ENCODE measurements at places on chromosomes 6 and 20. TPM values are rescaled to one million over a fixed set of nuclear protein-coding genes. Genes with fewer than 3 reads are reported as not detected.

- H3K4me3 ChIP-seq, result no peak overlapping the region
- no peaks in the 10 kb centered on the region for H3K27me3 ChIP-seq
- H3K4me1 ChIP-seq, result peaks cover 6% of the 10 kb centered on the region
Measured at GRCh38 chr20:23397961-23398360, 23.3 kb downstream of the NAPB start.

DNA sequence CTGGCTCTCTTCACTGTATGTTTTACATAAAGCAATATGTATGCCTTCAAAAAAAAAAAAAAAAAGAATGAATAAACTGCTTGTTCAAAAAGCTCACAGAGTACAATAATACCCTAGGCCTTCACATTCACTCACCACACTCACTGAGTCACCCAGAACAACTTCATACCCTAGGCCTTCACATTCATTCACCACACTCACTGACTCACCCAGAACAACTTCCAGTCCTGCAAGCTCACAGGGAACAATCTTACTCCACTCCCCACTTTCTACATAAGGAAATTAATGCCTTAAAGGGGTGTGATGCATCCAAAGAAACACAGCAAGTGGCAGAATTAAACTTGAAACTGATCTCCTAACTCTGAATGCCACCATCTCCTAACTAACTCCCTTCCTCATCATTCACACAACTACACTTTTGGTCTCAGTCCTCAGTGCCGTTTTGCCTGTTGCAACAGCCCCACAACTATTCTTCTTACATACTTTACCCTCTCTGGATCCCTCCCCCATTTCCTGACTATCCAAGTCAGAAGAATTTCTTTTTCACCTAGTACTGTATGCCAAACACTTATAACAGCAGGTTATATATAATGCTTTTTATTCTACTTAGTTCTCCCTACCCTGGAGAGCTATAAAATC is 34.2 kb downstream of the NHSL1 start:
- H3K27me3 ChIP-seq, result no peaks in the 10 kb centered on the region
- peaks cover 15% of the 10 kb centered on the region for H3K36me3 ChIP-seq
- peak overlapping the region; percentile 56 for H3K27ac ChIP-seq
- H3K4me3 ChIP-seq, result no peak overlapping the region

- no peaks in the 10 kb centered on the region for H3K36me3 ChIP-seq
- peaks cover 5% of the 10 kb centered on the region for H3K4me1 ChIP-seq
- DNase-seq, result peak; percentile 49
- no peaks in the 10 kb centered on the region for H3K27me3 ChIP-seq
- peak overlapping the region; percentile 77 for H3K27ac ChIP-seq
Measured at GRCh38 chr6:130019326-130020072, 1.1 kb downstream of the L3MBTL3 start.

Gene NKAIN4
- polyA plus RNA-seq, result 0.28 TPM

GRCh38 chr6:157080986-157081391 is 242.3 kb downstream of the TMEM242 start:
- H3K4me1 ChIP-seq, result no peaks in the 10 kb centered on the region
- H3K4me3 ChIP-seq, result no peak overlapping the region
- H3K36me3 ChIP-seq, result peaks cover 15% of the 10 kb centered on the region

- H3K27ac ChIP-seq, result no peak overlapping the region
- no peaks in the 10 kb centered on the region for H3K4me1 ChIP-seq
- H3K36me3 ChIP-seq, result no peaks in the 10 kb centered on the region
- H3K4me3 ChIP-seq, result no peak overlapping the region
- no peak for DNase-seq
Measured at GRCh38 chr6:21628160-21628559, 34.6 kb downstream of the SOX4 start.

GRCh38 chr6:71107911-71108420 is 151.1 kb upstream of the B3GAT2 start:
- no peak for DNase-seq
- H3K4me3 ChIP-seq, result no peak overlapping the region
- no peak overlapping the region for H3K27ac ChIP-seq
- H3K36me3 ChIP-seq, result no peaks in the 10 kb centered on the region
- peaks cover 11% of the 10 kb centered on the region for H3K4me1 ChIP-seq

- no peak overlapping the region for H3K4me3 ChIP-seq
- no peaks in the 10 kb centered on the region for H3K27me3 ChIP-seq
- no peak for DNase-seq
- no peaks in the 10 kb centered on the region for H3K4me1 ChIP-seq
- no peak overlapping the region for H3K27ac ChIP-seq
- no peaks in the 10 kb centered on the region for H3K36me3 ChIP-seq
Measured at GRCh38 chr6:123027408-123027807, 31.4 kb downstream of the CLVS2 start.

Gene MCHR2
- polyA plus RNA-seq, result not detected

Gene AP5S1
- 10.4 TPM for polyA plus RNA-seq

GRCh38 chr6:142935553-142936517 is 9.1 kb downstream of the HIVEP2 start:
- H3K4me3 ChIP-seq, result no peak overlapping the region
- peaks cover 36% of the 10 kb centered on the region for H3K4me1 ChIP-seq
- H3K36me3 ChIP-seq, result no peaks in the 10 kb centered on the region
- no peaks in the 10 kb centered on the region for H3K27me3 ChIP-seq
- peak overlapping the region; percentile 5 for H3K27ac ChIP-seq

DNA sequence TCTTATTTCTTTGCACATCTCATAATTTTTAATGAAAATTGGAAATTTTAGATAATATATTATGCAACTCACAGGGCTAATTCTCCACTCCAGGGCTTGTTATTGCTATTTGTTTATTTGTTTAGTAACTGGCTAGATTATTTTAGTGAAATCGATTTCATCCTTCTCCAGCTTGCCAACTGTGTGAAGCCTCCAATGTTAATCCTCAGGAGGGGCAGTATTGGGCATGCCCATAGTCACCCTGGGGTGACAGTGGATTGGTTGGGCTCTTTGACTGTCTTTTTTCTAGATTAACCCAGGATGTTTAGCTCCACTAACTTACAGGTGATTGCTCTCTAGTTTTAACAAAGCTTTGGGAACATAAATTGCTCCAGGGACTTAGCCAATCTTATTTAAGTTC is 450.1 kb downstream of the BMP2 start:
- DNase-seq, result no peak
- H3K4me3 ChIP-seq, result no peak overlapping the region
- no peaks in the 10 kb centered on the region for H3K4me1 ChIP-seq
- no peaks in the 10 kb centered on the region for H3K27me3 ChIP-seq
- no peaks in the 10 kb centered on the region for H3K36me3 ChIP-seq
- H3K27ac ChIP-seq, result no peak overlapping the region

DNA sequence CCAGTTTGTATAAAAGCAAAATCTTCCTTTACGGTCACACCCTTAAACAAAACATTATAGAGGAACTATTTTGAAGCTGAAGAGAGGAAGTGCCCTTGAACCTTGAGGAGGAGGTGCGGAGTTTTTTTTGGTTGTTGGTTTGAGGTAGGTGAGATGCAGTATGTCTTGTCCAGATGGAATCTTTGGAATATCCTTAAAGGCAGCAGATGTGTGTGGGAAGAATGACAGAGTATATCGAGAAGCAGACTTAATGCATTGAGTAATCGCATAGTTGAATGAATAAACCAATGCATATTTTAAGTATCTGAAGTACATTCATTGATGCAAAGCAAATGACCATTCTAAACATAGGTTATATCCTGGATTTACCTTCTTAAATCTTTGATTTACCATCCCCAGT is 49.9 kb downstream of the AIG1 start:
- H3K36me3 ChIP-seq, result no peaks in the 10 kb centered on the region
- peaks cover 3% of the 10 kb centered on the region for H3K4me1 ChIP-seq
- no peak overlapping the region for H3K27ac ChIP-seq
- H3K27me3 ChIP-seq, result no peaks in the 10 kb centered on the region
- no peak overlapping the region for H3K4me3 ChIP-seq
- no peak for DNase-seq

Gene PEX3
- 7.1 TPM for polyA plus RNA-seq

DNA sequence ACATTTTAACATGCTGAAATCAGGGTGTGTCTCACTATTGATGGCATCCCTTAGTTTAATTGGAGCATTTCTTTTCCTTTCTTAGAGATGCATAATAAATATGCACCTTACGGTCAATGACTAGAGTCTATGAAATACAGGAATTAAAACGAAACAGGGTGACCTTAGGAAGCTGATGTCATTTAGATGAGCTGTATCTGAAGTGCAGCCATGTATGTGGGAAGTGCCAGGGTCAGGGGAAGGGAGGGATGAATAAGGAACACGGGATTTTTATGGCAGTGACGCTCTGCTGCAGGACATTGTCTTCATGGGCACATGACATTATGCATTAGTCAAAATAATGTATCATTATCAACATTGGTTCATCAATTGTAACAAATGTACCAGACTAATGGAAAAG is 84.0 kb downstream of the AGPAT4 start:
- no peaks in the 10 kb centered on the region for H3K4me1 ChIP-seq
- no peak overlapping the region for H3K4me3 ChIP-seq
- H3K27ac ChIP-seq, result no peak overlapping the region
- H3K36me3 ChIP-seq, result no peaks in the 10 kb centered on the region
- DNase-seq, result no peak
- H3K27me3 ChIP-seq, result no peaks in the 10 kb centered on the region

Gene GCNT2
- polyA plus RNA-seq, result 11.6 TPM

GRCh38 chr20:38674765-38675133 is 49.5 kb upstream of the SLC32A1 start:
- H3K27me3 ChIP-seq, result peaks cover 66% of the 10 kb centered on the region
- no peak overlapping the region for H3K27ac ChIP-seq
- no peak for DNase-seq
- no peaks in the 10 kb centered on the region for H3K36me3 ChIP-seq
- peaks cover 5% of the 10 kb centered on the region for H3K4me1 ChIP-seq
- H3K4me3 ChIP-seq, result peak overlapping the region; percentile 54

Gene HLA-DOA
- polyA plus RNA-seq, result 0.92 TPM

DNA sequence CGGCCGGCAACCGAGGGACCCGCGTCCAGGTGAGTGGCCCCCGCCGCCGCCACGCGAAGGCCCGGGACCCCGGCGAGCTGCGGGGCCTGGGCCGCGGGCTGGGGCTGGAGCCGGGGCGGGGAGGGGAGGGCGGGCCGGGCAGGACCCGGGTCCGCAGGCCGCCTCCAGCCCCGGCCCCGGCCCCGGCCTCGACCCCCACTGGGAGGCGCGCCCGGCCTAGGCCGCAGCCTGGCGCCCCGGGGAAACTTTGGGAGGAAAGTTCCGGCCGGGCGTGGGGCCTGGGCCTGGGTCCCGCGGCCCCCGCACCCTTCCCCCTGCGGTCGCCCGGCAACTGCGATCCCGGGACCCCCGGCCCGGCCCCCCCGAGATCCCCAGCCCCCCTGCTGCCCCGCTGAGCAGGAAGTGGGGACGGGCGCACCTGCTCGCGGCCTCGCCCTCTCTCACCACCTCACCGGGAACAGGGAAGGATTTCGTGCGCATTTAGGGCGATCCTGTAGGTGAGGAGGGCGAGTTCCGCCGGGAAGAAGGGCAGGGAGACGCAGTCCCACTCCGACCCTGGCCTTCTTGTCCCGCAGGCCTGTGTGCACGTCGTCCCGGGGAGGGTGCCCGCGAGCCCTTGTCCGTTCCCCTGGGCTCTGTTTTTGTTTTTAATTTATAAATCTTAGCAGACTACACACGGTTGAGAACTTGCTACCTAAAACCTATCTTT is 402 bp downstream of the OSBPL2 start:
- peaks cover 15% of the 10 kb centered on the region for H3K36me3 ChIP-seq
- H3K4me1 ChIP-seq, result peaks cover 74% of the 10 kb centered on the region
- DNase-seq, result peak; percentile 41
- peak overlapping the region; percentile 86 for H3K4me3 ChIP-seq
- peak overlapping the region; percentile 91 for H3K27ac ChIP-seq

GRCh38 chr20:4134861-4135379 is 119.6 kb upstream of the RNF24 start:
- DNase-seq, result peak; percentile 45
- no peaks in the 10 kb centered on the region for H3K27me3 ChIP-seq
- peak overlapping the region; percentile 72 for H3K27ac ChIP-seq
- H3K4me1 ChIP-seq, result peaks cover 9% of the 10 kb centered on the region
- H3K36me3 ChIP-seq, result no peaks in the 10 kb centered on the region
- H3K4me3 ChIP-seq, result no peak overlapping the region

Gene MLIP
- polyA plus RNA-seq, result not detected

Gene PLEKHG1
- 2.6 TPM for polyA plus RNA-seq

- H3K4me3 ChIP-seq, result no peak overlapping the region
- H3K27me3 ChIP-seq, result no peaks in the 10 kb centered on the region
- no peaks in the 10 kb centered on the region for H3K36me3 ChIP-seq
- no peak overlapping the region for H3K27ac ChIP-seq
Measured at GRCh38 chr6:169231790-169232506, 21.7 kb downstream of the THBS2 start.

- no peak overlapping the region for H3K4me3 ChIP-seq
- no peaks in the 10 kb centered on the region for H3K36me3 ChIP-seq
- peaks cover 14% of the 10 kb centered on the region for H3K27me3 ChIP-seq
- no peak overlapping the region for H3K27ac ChIP-seq
- peaks cover 18% of the 10 kb centered on the region for H3K4me1 ChIP-seq
Measured at GRCh38 chr6:50816947-50817645, 1.6 kb upstream of the TFAP2B start.

Gene APCDD1L
- polyA plus RNA-seq, result not detected

Gene CD2AP
- polyA plus RNA-seq, result 17.7 TPM

GRCh38 chr6:4901386-4902061 is 102.3 kb downstream of the RPP40 start:
- H3K36me3 ChIP-seq, result no peaks in the 10 kb centered on the region
- H3K4me1 ChIP-seq, result peaks cover 12% of the 10 kb centered on the region
- no peak overlapping the region for H3K4me3 ChIP-seq

Gene COL21A1
- polyA plus RNA-seq, result 1.4 TPM

- no peaks in the 10 kb centered on the region for H3K4me1 ChIP-seq
- no peak overlapping the region for H3K4me3 ChIP-seq
- DNase-seq, result no peak
- H3K27ac ChIP-seq, result no peak overlapping the region
- no peaks in the 10 kb centered on the region for H3K36me3 ChIP-seq
Measured at GRCh38 chr6:123503619-123504018, 133.1 kb downstream of the TRDN start.

DNA sequence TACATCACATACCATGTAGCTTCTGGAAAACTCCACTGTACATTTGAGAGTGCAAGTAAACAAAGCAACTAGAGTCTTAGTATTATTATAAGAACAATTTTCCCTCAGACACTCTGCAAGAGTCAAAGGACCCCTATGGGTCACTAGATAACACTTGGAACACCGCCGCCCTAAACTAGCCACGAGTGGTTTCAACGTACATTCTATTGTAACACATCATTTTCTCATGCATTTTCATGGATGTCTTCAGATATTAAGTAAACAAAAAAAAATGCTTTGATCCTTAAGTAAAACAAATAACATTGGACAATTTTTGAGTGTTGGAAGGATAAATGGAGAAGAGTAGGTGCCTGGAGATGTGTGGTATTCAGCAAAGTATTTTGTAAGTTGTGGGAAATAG is 3.2 kb upstream of the RNF146 start:
- H3K27me3 ChIP-seq, result no peaks in the 10 kb centered on the region
- no peak for DNase-seq
- no peak overlapping the region for H3K4me3 ChIP-seq
- no peaks in the 10 kb centered on the region for H3K36me3 ChIP-seq
- peaks cover 15% of the 10 kb centered on the region for H3K4me1 ChIP-seq

Gene TUBB2B
- polyA plus RNA-seq, result 3.7 TPM

Gene SHLD1
- polyA plus RNA-seq, result 7.6 TPM

DNA sequence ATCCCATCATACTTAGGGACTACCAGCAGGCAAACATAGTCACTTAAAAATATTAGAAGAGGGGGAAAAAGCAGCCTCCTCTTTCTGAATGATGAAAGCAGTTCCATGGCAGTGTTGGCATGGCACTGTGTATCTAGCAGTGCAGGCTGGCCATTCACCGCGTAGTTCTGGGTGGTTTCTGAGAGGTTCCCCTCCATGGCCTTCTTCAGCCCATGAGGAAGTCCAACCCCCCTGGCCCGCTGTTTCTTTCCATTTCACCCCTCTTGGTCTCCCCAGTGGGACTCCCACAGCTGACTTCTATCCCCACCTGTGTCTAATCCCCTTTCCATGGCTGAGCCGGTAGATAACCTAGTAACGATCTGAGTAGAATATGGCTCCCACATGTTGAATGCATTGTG is 17.0 kb downstream of the PPARD start:
- no peaks in the 10 kb centered on the region for H3K27me3 ChIP-seq
- no peak for DNase-seq
- H3K36me3 ChIP-seq, result peaks cover 35% of the 10 kb centered on the region
